Mesenchymal stem cell (in vitro differentiated cells and primary cell): ENCODE measurements at places on chromosomes 3 and 15.

DNA sequence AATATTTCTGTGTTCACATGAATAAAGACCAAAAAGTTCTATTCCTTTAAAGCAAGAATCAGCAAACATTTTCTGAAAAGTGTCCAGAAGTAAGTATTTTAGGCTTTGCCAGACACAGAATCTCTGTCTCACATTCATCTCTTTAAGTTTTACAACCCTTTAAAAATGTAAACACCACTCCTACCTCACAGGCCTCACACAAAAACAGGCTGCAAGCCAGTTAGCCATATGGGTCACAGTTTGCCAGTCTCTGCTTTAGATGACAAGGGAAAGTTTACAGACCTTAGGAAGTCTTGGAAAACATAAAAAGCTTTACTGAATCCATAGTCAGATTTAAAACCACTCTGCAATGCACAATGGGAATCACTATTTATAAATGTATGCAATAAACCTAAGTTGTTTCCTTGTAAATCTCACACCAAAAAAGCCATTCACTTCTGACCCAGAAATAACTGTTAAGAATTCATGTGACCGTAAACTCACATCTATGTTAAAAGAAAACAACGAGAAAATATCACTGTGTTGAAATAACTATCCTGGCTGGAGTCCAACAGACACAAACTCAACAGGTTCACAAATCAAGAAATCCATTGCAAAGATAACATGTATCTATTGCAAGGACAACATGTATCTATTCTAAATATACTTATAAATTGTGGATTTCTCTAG, 308.2 kb downstream of the ULK4 start:
- no peak for DNase-seq

DNA sequence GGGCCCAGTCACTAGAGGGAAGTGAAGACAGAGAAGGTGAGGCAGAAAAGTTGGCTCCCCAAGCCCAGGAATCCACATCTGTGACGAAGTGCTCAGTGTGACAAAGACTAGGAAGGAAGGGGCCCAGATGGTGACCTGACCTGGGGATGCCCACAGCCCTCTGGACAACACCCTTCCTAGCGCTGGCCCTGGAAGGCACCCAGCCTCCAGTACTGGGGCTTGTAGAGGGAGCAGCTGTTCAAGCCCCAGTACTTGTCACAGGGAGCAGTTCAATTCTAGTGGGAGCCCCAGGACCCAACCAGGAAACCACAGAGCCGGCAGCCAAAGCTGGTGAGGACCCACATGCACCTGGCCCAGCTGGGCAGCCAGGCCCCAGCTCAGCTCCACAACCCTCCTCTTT, 190.8 kb downstream of the XXYLT1 start:
- DNase-seq = no peak

DNA sequence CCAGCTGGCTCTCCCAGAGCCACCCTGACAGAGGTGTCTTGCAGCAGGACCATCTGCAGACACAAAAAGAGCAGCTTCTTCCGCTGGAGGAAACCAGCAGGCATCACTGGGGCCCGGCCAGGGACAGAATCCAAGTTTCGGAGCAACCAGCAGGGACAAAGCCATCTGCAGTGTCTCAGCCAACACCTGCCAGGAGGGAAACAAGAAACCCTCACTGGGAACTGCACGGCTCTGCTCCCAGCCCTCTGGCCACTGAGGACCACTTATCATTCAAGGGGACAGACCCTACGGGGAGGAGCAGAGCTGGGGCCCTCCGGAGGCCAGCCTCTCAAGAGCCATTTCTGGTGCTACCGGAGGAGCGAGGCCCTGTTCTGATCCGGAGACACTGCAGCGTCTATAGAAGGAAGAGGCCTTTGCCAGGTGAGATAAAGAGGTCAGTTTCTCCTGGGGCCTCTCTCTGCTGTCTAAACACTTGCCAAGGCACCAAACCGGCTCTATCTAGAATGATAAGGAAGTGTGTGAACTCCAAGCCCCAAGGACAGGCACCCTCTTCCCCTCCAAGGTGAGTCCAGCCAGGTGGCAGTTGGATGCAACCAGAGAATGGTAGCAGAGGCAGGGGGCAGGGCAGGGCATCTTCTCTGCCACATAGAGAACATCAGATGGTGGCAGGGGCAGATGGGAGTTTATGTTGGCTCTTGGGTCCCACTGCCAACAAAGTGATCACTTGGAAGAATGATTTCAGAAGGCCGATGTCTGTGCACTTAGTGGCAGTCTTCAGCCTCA, 89.0 kb downstream of the CHSY1 start:
- no peak for DNase-seq

GRCh38 chr3:23440416-23441294, 237.5 kb downstream of the UBE2E2 start:
- DNase-seq = no peak

- DNase-seq = no peak
Measured at GRCh38 chr15:99404454-99404853, 153.2 kb downstream of the LRRC28 start.

- no peak for DNase-seq
Measured at GRCh38 chr3:14426305-14426620, 23.9 kb downstream of the SLC6A6 start.

- DNase-seq = no peak
Measured at GRCh38 chr3:186361762-186362536, at the start of gene DGKG. Gene DGKG, minus strand, starts transcription at chr3:186362234. Its CDS starts 41,775 bp downstream, at chr3:186320459.
